ENCODE measurements at places on chromosomes 4 and X.

DNA sequence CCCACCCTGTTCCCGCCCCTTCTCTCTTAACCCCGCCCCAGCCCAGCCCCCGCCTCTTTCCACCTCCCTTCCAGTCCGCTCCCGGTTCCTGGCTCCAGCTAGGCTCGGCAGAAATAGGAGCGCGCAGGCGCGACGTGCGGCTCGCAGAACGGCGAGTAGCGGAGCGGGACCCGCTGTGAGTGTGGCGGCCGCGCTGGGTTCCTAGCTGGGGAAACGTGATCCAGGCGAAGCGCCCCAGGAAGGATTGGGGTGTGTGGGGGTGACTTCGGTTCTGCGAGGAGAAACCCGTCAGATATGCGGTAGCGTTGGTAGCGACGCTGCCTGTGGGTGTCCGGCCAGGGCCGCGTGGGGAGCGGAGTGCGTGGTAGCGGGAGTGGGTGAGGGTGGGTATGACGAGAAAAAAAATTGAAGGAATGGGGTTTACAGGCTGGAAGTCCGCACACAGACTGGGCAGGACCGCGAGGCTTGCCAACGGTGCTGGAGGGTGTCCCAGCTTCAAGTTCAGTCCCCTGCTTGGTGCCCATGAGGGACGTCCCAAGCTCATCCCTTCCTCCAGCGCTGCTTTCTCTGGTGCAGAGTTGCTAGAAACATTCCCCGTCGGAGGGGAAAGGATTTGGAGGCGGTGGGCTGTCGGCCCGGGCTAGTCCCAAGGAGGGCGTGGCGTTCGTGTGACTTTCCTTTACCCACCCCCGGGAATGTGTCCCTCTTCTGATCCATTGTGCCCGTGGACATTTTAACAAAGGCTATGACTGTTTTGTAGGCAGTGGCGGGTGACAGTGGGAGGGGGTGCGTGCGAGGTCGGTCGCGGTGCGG lies at the start of gene PRRG1:
TSS of gene PRRG1 (plus strand) at position 144 of the 813 bp plus-strand sequence. CDS start 56,886 bp downstream, outside the sequence.
- no peak for DNase-seq

DNA sequence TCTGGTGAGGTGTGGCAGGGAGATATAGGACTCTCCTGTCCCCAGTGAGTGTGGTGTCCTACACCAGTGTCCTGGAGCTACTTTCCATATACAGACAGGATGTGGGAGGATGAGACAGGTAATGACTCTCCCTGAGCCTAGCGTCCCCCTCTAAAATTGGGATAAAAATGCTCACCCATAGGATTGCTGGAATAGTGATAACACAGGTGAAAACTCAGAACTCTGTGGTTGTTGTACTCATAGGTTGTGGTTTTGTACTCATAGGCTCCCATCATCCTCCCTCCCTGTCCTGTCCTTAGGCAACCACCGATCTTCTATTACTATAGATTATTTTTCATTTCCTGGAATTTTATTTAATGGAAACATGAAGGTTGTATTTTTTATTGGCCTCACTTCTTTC lies 60.7 kb upstream of the NXF3 start:
- no peak for DNase-seq

DNA sequence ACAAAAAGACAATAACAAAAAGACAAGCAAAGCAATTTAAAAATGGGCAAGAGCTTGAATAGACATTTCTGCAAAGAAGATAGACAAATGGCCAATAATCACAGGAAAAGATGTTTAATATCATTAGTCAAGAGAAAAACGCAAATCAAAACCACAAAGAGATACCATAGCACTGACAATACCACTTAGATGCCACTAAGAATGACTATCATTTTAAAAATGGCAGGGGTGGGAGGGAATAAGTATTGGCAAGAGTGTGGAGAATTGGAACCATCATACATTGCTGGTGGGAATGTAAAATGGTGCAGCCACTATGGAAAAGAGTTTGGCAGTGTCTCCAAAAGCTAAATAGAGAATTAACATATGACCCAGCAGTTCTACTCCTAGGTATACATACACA lies 15.1 kb upstream of the EXOC1 start:
- DNase-seq: no peak

DNA sequence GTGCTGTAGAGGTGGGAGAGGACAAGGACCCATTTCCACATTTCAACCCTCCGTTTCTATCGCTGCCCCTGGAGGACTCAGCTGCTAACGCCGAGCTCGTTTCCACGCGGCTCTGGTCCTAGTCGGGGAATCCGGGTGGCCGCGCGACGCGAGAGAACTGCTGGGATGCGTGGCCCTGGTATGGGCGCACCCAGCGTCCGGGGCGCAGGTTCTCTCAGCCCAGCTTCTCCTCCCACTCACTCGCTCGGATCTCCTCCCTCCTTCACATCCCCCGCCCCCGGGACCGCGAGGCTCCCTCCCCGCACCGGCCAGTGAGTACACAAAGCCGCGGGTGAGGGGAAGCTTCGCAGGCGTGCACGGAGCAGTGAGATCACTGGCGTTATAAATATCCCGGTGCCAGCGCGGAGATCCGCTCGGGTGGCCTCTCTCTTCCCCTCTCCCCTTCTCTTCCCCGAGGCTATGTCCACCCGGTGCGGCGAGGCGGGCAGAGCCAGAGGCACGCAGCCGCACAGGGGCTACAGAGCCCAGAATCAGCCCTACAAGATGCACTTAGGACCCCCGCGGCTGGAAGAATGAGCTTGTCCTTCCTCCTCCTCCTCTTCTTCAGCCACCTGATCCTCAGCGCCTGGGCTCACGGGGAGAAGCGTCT lies at the start of gene FGF5:
TSS of gene FGF5 (plus strand) at position 412 of the 649 bp plus-strand sequence. CDS start at position 573, 161 bp downstream.
- no peak for DNase-seq

GRCh38 chrX:22171287-22172060 lies 101.2 kb upstream of the CBLL2 start:
- DNase-seq: no peak

DNA sequence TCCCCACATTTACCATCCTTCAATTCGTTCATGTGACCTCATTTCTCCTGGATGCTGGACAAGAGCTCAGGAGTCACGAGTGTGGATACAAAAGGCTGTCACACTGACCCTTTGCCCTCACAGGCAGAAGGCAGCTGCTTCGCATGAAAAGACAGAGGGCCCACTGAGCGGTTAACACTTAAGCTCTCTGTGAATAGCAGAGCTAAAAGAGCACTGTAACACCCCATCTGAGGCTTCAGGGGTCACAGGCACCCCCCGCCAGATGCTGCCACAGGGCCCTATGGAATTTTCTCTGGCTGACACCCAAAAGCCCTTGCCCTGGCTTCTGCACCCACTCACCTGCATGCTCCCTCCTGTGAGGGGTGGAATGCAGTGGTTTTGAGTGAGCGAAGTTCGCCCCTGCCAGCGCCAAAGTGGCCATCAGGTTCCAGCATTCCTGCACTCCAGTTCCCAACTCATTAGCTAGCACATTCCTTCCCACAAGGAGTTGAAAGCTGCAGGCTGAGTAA lies 360.9 kb downstream of the PPP3CA start:
- no peak for DNase-seq

- no peak for DNase-seq
These were observed 94.5 kb downstream of the RAPGEF2 start for GRCh38 chr4:159197260-159197884.

GRCh38 chrX:39159921-39160507 lies 358.8 kb downstream of the MID1IP1 start:
- no peak for DNase-seq

GRCh38 chr4:37562592-37562991 lies 123.6 kb downstream of the RELL1 start:
- no peak for DNase-seq

DNA sequence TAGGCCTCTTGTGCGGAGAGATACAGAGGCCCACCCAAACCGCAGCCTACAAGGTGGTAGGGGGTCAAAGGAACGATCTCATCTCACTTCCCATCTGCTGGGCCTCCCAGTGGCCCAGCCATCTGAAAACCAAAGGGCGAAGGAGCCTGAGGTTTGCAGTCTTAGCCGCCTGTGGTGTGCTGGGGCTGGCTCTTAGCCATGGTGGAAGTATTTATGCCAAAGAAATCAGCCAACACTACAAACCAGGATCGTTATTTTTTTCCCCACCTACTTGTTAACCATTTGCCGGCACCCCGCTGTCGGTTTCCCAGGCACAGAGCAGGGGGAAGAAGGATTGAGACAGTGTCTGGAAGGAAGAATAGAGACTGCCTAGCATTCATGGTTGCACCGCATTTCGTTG lies 30.9 kb upstream of the CDKL5 start:
- no peak for DNase-seq

DNA sequence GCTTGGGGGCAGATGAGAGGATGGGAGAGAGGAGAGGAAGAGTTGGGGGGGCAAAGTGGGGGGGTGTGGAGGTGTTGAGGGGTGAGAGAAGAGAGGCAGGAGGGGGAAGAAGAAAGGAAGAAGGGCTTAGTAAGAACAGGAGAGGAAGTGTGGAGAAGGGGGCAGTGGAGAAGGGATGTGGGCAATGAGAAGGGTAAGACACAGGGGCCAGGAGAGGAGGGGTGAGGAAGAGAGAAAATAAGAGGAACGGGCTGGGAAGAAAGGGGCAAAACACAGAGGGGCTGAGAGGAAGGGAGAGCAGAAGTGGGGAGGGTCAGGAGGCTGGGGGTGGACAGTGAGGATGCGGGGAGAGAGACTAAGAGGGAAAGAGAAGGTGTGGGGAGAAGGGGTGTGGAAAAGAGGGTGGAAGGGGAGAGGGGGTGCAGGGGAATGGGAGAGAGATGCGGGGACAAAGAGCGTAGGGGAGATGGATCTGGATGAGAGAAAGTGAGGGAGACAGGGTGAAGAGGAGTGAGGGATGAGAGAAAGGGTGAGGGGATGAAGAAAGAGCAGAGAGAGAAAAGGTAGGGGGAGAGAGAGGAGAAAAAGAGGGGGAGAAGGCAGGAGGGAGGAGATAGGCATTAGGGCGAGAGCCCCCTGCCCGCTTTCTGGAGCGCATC lies 12.9 kb downstream of the SH3KBP1 start:
- DNase-seq: no peak

DNA sequence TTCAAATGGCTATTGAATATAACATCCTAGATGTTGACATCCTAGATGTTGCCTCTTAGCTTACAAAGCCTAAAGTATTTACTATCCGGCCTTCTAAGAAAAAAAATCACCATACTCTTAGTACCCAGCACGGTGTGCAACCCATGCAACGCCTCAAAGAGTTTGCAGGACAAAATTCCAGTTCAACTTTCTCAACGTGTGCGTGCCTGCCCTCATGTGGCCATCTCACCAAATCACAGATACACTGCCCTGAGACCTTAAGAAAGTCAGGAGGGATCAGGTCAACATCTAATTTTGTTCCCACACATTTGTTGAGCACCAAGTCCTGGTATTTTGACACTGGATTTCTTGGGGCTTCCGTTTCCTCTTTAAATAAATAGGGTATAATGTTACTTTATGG lies 68.3 kb downstream of the CRMP1 start:
- no peak for DNase-seq

DNA sequence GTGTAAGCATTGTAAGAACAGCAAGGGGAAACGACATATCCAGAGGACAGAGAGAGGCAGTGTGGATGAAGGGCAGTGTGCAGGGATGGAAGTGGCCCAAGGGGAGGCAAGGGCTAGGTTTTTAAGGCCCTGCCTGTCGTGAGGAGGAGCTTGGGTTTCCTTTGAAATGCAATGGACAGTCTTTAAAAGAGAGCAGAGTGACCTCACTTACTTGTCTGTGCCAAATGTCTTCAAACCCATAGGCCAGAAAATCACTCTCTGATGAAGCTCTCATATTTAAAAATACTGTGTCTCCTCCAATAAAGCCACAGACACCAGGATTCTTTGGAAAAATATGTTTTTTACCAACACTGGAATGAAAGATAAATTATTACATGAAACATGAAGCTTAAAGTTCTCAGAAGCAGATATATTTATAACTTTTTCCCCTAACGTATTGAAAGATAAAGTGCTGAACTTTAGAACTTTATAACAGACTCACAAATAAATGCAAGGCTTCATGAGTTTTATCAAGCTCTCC lies 19.2 kb upstream of the ATXN3L start:
- no peak for DNase-seq

Data from CD4-positive, alpha-beta T cell treated with Interleukin-10 for 1 hour (primary cell).